ENCODE measurements at places on chromosomes 4 and X.
A peak's percentile ranks its signal among the peaks of the same experiment; 100 is the strongest.

- peak; percentile 50 for DNase-seq
These were observed 580 bp upstream of the MMGT1 start for GRCh38 chrX:135974279-135974856.

GRCh38 chr4:119011607-119011988, 122.9 kb downstream of the SYNPO2 start:
- DNase-seq = no peak

DNA sequence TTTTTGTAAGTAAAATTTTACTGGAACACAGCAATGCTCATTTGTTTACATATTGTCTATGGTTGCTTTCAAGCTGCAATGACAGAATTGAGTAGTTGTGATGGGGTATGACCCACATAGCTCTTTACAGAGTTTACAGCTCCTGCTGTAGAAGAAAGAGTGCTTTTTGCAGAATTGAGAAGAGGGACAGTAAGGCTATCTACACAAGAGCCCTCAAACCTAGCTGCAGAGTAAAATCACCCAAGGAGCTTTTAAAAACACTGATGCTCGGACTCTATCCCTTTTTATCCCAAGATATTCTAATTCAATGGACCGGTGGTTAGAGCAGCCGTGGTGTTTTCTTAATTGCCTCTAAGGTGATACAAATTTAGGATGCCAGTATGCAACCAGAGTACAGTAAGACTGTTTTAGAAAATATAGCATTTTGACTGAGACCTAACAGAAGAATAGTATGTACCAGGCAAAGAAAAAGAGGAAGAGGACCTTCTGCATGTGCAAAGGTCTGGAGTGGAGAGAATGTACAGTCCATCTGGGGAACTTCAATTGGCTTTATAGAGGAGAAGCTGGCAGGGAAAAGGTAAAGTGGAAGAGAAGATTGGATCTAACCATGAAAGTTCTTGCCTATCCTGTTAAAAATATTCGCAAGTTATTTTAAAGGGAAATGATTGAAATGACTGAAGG, 663.6 kb upstream of the CPEB2 start:
- DNase-seq = no peak

GRCh38 chr4:7156328-7156727, 36.0 kb upstream of the SORCS2 start:
- DNase-seq = no peak

DNA sequence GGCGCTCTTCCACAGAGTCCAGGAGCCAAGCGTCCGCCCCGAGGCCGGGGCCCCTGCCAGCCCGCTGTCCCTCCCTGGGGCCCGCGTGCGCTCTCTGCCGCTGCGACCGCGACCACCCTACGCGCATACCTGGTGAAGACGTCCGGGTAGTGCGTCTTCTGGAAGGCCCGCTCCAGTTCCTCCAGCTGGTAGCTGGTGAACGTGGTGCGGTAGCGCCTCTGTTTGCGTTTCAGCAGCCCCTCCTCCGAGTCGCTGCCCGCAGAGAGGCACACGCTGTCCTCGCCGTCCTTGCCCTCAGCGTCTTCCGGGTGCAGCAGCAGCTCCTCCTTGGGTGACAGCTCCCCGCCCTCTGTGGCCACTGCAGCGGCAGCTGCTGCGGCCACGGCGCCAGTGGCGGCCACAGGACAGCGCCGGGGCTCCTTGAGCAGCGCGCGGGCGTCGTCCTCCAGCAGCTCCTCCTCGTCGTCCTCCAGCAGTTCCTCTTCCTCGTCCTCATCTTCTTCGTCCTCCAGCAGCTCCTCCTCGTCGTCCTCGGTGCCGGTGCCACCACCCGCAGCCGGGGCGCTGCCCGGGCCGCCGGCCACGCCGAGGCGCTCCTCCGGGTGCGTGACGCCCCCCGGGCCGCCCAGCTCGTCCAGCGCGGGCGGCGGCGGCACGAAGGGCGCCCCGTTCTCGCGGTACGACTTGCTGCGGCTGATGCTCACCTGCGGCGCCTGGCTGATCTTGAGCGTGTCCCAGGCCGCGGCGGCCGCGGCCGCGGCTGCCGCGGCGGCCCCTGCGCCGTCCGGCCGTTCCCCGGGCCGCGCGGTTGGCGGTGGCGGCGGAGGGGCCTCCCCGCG, 2.8 kb downstream of the ARX start:
- no peak for DNase-seq

GRCh38 chr4:105246712-105247111, 100.0 kb downstream of the TET2 start:
- DNase-seq = no peak

GRCh38 chr4:83283181-83283580, 1.4 kb downstream of the COQ2 start:
- no peak for DNase-seq

GRCh38 chrX:47482065-47482511, 934 bp downstream of the ZNF41 start:
- no peak for DNase-seq

GRCh38 chr4:20423420-20423819, 171.7 kb downstream of the SLIT2 start:
- DNase-seq = no peak

- no peak for DNase-seq
These were observed 3.9 kb downstream of the UBA1 start for GRCh38 chrX:47197526-47197925.

DNA sequence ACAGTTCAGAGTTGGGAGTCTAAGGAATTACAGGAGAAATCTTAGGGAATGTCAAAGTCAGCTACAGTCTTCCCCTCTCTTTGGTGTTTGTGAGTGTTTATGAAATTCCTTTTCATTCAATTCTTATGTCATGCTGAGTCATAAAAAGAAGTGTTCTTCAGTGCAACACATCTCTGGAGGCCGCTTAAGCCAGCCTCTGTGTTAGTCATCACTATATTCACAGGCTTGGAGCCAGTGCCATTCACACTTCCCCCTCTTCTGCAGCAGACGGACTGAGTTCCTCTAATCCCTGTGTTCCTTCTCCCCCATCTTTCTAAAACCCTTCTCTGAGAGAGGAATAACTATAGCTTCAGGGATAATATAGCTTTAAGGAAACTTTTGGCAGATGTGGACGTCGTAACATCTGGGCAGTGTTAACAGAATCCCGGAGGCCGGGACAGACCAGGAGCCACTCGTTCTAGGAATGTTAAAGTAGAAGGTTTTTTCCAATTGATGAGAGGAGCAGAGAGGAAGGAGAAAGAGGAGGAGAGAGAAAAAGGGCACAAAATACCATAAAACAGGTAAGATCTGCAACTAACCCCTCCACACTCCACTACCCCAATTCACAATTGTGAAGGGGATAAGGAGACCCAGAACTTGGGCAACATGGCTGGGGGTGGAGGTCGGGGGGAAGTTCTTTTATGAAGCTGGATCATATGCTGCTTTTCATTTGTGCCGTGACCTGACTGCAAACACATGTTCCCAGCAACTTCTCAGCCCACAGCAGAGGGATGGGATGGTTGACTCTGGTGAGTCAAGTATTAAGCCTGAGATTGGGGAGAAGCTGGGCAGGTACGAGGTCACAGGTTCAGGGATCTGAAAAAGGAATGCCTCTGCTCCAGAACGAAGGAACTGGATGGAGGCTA, at the start of gene SRPX2:
TSS of gene SRPX2 (plus strand) at position 244 of the 905 bp plus-strand sequence. CDS start 2,124 bp downstream, outside the sequence.
- no peak for DNase-seq

GRCh38 chr4:146389561-146389960, 132.2 kb downstream of the SLC10A7 start:
- no peak for DNase-seq

DNA sequence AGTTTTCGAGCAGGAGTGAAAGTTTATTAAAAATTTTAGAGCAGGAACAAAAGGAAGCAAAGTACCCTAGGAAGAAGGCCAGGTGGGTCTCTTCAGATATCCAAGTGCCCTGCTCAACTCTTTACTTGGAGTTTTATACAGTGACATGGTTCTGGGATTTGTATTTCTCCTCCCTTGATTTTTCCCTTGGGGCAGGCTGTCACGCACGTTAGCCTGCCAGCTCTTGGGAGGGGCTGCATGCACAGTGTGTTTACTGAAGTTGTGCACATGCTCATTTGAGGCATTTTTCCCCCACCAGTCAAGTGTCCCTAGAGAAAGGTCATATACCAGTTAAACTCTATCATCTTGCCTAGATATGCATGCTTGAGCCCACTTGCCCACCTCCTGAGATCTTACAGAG, 102.5 kb upstream of the GABRA2 start:
- no peak for DNase-seq

- DNase-seq = no peak
These were observed 83.1 kb upstream of the SPIN4 start for GRCh38 chrX:63434206-63434605.

All from NCI-H774 (cell line).